Fibroblast of pulmonary artery (primary cell): ENCODE measurements at places on chromosomes 2 and 18.

- no peak for DNase-seq
These were observed 1499.4 kb downstream of the SUCLG1 start for GRCh38 chr2:82959727-82960126.

GRCh38 chr2:65129286-65129825 is 550 bp downstream of the RAB1A start:
- DNase-seq, result no peak

- no peak for DNase-seq
These were observed 153.0 kb downstream of the SEPTIN10 start for GRCh38 chr2:109460553-109461324.

GRCh38 chr2:127155028-127155581 is 48.2 kb upstream of the BIN1 start:
- DNase-seq, result peak; percentile 60

- no peak for DNase-seq
These were observed 90.6 kb upstream of the ST6GAL2 start for GRCh38 chr2:106976548-106976947.

- DNase-seq, result no peak
These were observed 6.4 kb upstream of the BOK start for GRCh38 chr2:241551998-241552737.

DNA sequence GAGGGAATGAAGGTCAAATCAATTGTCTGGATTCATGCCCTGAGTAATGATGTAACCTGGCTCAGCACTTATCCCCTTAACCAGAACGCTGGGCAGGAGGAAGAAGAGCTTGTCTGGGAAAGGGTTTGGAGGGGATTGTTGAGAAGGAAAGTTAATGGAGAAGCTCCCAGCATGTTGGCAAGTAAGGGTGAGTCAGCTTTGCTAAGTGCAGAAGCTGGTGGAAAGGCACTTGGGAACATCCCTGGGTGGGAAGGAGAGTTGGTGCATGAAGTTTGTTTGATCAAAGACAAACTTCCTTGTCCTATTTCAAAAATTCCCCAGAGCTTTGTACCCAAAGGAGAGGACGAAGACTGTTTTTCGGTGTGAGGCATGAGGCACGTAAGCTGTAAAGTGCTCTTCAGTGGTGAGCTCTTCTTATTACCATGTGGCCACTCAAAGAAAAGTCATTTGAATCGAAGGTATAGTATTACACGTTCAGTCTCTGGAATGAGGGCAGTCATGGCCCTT is 17.6 kb upstream of the DAW1 start:
- no peak for DNase-seq

DNA sequence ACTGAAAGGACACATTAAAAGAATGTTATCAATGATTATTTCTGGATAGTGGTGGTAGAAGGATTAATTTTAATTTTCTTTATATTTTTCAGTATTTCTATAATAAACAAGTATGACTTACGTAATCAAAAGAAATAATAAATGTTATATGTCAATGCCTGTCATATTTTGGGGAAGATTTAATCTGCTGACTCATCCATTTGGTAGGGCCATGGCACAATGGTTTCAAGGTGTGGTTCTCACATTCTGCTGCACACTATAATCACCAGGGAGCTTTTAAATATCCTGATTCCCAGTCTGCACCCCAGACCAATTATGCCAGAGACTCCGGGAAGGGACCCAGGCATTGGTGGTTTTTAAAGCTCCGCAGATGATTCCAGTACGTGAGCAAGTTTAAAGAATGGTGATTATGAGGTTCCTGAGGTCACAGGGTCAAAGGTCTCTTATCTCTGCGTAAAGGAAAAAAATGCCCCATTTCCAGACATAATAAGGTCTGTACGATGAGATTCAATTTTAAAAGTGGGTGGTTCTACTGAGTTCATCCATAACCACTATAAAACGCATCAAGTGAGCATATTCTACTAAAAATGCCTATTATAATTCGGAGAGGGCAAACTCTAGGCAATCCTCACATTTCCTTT is 27.2 kb downstream of the WIPF1 start:
- no peak for DNase-seq

DNA sequence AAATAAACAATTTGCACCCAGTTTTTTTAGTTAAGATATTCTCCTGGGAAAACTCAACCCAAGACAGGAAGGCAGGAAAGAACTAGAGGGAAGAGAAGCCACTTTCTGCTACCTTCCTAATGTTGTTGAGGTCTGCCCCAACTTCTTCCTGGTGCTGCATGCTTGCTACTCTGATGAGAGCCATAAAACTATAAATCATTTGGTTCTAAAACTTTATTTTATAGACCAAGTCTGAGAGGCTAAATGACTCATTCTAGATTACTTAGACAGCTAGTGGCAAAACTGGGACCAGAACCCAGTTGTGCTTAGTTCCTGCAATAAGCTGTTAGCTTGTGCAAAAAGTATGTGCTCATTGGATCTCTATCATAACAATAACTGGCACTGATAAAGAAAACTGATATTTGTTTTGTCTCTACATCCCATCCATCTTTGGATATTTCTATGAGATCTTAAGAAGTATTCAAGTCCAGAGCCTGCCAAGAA is 344.9 kb upstream of the SLC14A2 start:
- DNase-seq, result no peak

DNA sequence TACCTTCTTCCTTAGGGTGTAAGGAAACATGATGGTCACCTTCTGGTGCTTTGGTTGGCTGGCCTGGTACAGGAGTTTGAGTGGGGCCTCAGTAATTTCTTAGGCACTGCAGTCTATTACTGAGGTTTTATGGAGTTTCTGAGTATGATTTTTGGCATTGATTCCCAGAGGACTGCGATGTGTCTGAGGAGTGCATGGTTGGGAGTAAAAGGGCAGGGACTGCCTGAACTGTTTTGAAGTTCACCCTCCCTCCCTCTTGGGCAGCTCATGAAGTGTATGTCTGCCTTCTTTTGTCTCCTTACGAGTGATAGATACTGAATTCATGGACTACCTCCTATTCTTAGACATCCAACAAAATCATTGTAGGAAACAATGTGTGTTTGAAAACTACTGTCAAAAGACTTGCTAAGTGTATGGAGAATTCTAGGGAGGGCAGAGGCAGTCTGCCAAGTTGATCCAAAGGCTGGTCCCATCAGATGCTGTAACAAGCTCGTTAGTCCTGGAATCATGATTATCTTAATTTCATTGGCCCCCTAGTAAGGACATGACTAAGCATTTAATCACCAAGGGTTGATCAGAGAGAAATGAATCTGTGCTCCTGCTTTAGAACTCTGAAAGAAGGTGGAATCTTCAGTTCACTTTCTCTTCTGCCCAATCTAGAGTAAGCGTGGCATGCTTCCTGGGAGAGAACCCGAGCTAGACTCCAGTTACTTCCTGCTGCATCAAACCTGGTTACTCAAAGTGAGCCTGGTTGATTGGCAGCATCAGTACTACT is 26.5 kb downstream of the LYPD6B start:
- DNase-seq, result no peak

DNA sequence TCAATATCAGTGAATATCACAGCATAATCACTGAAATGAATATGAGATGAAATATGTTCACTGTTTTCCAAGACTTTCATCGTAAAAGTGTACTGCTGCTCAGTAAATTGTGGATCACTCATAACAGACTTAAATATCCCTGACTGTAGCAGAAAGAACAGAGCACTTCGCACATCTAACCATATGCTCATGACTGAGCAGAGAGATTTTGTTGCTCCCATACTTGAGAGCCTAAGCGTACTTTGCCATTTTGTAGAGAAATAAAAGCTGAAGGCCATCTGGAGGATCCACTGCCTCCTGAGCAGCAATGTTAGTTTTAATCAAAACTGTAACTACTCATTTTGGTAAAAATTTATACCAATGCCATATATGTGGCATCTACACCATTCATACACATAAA is 243.5 kb downstream of the STK39 start:
- no peak for DNase-seq

DNA sequence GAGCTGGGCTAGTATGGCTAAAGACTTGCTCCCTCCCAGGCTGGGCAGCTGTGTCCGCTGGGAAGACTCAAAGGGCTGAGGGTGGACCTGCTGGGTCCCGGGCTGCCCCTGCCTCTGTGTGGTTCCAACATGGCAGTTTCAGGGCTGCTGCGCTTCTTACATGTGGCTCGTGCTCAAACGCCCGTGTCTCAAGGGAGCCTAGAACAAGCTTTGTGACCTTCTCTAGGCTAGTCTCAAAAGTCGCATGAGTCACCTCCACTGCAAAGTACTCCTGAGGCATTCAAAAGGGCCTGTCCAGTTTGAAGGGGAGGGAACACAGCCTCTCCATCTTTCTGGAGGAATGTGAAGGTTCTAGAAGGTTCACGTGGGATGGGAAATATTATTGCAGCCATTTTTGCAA is 44.7 kb upstream of the RAB31 start:
- no peak for DNase-seq

- peak; percentile 3 for DNase-seq
These were observed 192.9 kb downstream of the NOL4 start for GRCh38 chr18:34031810-34032209.

DNA sequence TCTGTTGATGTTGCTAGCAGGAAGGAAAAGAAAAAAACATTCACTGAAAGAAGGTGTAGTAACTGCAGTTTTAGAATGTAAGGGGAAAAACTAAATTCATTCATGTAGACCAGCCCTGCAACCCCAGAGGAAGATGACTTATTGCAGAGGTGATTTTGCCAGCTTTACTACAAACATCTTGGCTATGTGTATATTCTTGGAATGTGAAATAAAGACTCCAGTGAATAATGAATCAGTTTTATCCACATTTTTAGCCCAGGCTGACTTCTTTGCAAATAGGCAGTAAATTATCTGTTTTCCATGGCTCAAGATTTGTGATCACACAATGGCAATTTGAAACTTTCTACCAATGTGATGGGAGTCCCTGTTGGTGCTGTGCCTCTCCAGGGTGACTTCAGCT is 206.1 kb upstream of the SETBP1 start:
- DNase-seq, result no peak

GRCh38 chr2:239018271-239019182 is 170.6 kb downstream of the TWIST2 start:
- DNase-seq, result no peak

DNA sequence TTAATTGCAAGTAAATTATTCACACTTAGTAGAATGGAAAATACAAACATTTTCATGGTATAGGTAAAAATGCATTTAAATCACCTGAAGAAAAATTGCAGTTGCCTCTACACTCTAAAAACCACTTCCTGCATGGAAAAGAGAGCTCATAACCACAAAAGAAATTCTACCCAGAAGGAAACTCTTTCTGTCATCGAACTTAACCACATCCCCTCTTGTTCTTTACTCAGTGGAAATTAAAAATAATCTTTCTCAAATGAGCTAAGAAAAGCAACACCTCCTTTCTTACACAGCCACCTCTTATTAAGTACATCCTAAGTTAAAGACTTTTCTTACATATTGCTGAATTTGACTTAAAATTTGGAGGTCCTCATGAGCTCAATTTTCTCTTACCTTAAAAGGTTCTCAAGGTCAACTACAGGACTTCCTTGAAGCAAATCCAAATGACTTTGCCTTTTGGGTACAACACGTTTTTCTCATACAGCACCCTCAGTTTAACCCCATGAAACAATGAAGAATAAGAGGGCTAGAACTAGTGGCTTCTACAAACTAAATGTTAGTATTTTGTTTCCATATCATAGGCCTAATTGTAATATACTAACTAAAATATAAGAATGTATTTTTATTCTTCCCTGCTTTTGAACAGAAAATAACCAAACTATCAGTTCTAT is 109.1 kb upstream of the CRIM1 start:
- DNase-seq, result no peak

GRCh38 chr2:112055730-112056625 is 909 bp downstream of the TMEM87B start:
- DNase-seq, result peak; percentile 97

- DNase-seq, result peak; percentile 52
These were observed 188.1 kb downstream of the ARL4C start for GRCh38 chr2:234308813-234309195.

DNA sequence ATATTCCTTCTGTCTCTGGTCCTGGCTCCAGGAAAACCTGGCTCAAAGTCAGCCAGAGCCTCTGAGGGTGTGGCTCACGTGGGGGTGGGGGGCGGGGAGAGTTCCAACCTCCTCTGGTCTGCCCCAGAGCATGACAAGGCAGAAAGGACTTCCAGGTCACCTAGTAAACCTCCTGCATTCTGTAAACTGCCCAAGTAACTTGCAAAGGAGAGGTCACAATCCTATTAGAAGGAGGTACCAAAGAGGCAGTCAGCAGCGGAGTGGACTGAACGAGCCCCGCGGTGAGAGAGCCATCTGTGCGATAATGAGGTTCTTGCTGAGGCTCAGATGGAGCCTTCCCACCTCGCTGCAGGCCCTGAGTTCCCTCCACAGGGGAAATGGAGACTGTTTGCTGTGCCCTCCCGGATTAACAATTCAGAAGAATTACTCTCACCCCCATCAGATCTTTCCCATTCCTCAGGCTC is 58.9 kb upstream of the GATA6 start:
- DNase-seq, result no peak

- peak; percentile 91 for DNase-seq
These were observed 8.1 kb downstream of the LBH start for GRCh38 chr2:30239308-30239985.

- no peak for DNase-seq
These were observed 577.9 kb upstream of the GCFC2 start for GRCh38 chr2:76288598-76288997.

GRCh38 chr2:207239754-207240494 is 74.2 kb upstream of the KLF7 start:
- DNase-seq, result peak; percentile 76

GRCh38 chr2:168976034-168976654 is 55.0 kb downstream of the ABCB11 start:
- DNase-seq, result no peak

- no peak for DNase-seq
These were observed 238.0 kb downstream of the FAM210A start for GRCh38 chr18:13488281-13488929.

GRCh38 chr2:192735447-192735846 is 540.7 kb upstream of the TMEFF2 start:
- no peak for DNase-seq

DNA sequence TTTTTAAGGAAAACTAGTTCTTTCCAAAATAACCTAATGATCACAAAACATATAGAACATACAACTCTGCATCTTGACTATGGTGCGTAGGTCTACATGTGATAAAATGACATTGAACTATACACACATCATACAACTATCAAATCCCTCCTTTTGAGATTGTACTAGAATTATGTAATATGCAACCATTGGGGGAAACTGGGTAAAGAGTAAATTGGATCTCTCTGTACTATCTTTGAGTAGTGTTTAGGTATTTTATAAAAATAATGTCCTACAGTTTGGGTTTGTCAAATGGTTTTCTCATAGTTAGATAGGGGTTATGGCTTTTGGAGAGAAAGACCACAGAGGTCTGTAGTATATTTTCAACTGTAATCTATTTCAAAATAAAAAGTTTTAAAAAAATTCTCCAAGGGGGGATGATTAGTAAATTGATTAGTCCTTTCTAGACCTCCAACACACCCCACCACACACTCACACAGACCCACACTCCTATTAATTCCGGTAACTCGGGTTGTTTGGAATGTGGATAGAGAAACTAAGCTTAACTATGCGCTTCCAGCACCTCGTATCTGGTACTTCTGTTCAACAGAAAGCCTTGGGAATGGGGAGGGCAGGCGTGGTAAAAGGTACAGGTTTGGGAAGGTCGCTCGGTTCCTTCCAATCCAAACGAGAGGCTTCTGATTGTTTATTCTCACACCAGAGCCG is 695 bp upstream of the BIRC6 start:
- no peak for DNase-seq

GRCh38 chr18:26806224-26806623 is 59.3 kb downstream of the AQP4 start:
- no peak for DNase-seq
